SJSA1 (cell line): ENCODE measurements at places on chromosomes 6 and 20. TPM values are rescaled to one million over a fixed set of nuclear protein-coding genes. Genes with fewer than 3 reads are reported as not detected.

The SYCP2 gene
- 1.1 and 2.6 TPM in 2 replicates for total RNA-seq

The DDX43 gene
- total RNA-seq, result not detected in 2 replicates

The FRK gene
- 0.66 and 0.91 TPM in 2 replicates for total RNA-seq

The VARS1 gene
- 23.1 and 39.5 TPM in 2 replicates for total RNA-seq

The ENPP3 gene
- 0.05 and 0.72 TPM in 2 replicates for total RNA-seq

The TGM2 gene
- 32.2 and 34.9 TPM in 2 replicates for total RNA-seq

The ZSCAN31 gene
- 17.9 and 67.4 TPM in 2 replicates for total RNA-seq

The ANKRD66 gene
- total RNA-seq, result not detected in 2 replicates

The FOXA2 gene
- total RNA-seq, result 12.8 and 14.0 TPM in 2 replicates

The E2F1 gene
- total RNA-seq, result 62.1 and 63.9 TPM in 2 replicates

The GINM1 gene
- 52.4 and 56.4 TPM in 2 replicates for total RNA-seq

The ZSCAN16 gene
- total RNA-seq, result 0.31 and 1.2 TPM in 2 replicates

The CASS4 gene
- not detected in 2 replicates for total RNA-seq

The HSPA1A gene
- 211 and 214 TPM in 2 replicates for total RNA-seq

The SLC22A1 gene
- total RNA-seq, result not detected in 2 replicates

The NFATC2 gene
- not detected in 2 replicates for total RNA-seq

The NKX2-4 gene
- 21.4 and 23.9 TPM in 2 replicates for total RNA-seq

The COQ3 gene
- total RNA-seq, result 11.5 and 13.1 TPM in 2 replicates
